ENCODE measurements at places on chromosomes 2 and 18.

- DNase-seq, result no peak
Measured at GRCh38 chr18:13266218-13267100, 47.9 kb downstream of the LDLRAD4 start.

DNA sequence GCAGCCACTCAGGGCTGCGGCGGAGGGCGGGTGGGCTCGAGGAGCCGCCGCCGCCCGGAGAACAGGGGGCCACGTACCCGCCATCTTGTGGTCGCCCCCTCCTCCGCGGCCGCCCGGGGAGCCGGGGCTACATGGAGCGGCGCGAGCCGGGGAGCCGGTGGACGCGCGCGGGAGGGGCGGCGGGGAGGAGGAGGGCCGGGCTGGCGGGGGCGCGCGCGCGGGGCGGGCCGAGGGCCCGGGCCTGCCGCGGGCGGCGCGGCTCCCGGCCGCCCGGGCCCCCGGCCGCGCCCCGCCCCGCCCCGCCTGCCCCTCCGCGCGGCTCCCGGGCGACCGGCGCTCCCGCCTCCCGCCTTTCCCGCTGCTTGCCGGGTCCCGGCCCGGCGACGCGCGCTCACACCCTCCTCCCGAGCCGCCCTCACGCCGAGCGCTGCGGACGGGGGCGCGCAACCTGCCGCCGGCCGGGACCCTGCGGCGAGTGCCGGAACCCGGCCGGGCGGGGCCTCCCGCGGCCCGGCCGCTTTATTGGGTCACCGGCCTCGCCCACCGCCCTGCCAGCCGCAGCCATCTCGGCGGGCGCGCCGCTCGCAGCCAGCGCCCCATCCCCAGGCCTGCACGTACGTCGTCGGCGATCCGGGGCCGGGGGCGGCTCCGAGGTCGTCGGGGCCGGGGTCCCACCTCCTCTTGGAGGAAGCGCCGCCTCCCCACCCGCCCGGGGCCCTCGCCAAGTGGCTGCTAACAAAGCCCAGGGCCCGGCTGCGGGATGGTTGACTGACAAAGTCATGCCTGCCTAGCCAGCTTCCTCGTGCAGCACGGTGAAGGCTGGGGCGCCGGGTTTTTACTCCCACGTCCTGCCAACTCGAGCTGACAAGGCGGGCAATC, at the start of gene PPP4R1:
TSS of gene PPP4R1 (minus strand) at position 159 of the 879 bp plus-strand sequence. CDS start at position 84, 75 bp downstream.
- DNase-seq, result peak; percentile 55

DNA sequence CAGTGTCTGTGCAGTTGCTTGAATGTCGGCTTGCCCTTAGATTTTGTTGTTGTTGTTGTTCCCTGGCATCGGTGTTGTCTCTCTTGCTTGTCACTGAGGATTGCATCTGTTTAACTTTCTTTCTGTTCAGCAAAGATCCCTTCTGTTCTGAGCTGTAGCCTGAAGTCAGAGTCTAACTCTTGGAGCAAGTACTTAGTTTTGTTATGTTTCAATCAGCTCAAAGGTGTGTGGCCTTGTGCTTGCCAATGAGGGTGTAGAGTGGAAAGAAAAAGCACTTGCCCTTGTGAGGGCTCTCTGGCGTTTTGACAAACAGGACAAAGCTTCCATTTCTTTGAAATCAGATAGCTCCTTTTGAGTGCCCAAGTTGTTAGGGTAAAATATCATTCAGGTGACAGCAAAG, 757.1 kb upstream of the CDH7 start:
- no peak for DNase-seq

GRCh38 chr2:152099367-152100050, 665 bp upstream of the CACNB4 start:
- no peak for DNase-seq

DNA sequence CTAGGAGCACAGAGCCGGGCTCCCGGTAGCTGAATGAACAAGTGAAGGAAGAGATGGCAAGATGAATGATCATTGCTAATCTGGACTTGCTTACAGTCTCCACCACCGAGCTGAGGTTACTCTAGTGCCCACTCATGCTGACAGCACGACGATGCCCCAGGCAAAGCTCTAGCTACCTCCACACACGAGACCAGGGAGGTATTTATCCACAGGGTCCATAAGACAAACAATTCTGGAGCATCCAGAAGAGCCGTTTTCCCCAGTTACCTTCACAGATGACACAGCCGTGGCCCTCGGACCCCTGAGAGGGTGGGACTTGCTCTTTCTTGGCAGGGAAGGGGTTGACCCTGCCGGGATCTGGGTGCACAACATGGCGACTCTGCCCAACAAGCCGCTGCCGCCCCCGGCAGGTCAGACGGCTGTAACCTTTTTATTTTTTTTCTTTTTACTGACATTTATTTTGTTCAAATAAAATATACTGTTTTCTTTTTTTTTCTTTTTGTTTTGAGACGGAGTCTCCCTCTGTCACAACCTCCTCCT, 120.3 kb downstream of the PXDN start:
- no peak for DNase-seq

GRCh38 chr18:61992923-61993322, 100.1 kb upstream of the RNF152 start:
- DNase-seq, result no peak

DNA sequence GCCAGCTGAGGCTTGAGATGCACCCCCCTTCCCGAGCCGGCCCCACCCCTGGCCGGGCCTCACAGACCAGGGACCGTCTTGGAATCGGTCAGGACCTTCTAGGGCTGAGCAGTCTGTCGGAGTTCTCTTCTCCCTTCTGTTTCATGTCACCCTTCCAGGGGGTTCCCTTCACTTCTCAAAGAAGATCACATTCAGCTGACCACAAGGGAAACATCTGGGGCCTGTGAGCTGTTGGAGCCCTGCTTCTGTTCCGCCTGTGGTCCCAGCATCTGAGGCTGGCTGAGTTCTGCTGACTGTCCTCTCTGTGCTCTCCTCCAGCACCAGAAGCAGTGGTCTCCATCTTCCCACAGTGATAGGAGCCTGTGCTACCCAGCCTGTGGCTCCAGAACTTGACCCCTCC, 106.5 kb downstream of the SEPTIN10 start:
- no peak for DNase-seq

- no peak for DNase-seq
Measured at GRCh38 chr2:48207201-48207641, 300.9 kb upstream of the FBXO11 start.

- DNase-seq, result no peak
Measured at GRCh38 chr2:12618576-12618975, 98.2 kb upstream of the TRIB2 start.

- no peak for DNase-seq
Measured at GRCh38 chr2:156191527-156191926, 141.0 kb downstream of the NR4A2 start.

GRCh38 chr2:143603035-143603655, 473.9 kb downstream of the ARHGAP15 start:
- DNase-seq, result no peak

DNA sequence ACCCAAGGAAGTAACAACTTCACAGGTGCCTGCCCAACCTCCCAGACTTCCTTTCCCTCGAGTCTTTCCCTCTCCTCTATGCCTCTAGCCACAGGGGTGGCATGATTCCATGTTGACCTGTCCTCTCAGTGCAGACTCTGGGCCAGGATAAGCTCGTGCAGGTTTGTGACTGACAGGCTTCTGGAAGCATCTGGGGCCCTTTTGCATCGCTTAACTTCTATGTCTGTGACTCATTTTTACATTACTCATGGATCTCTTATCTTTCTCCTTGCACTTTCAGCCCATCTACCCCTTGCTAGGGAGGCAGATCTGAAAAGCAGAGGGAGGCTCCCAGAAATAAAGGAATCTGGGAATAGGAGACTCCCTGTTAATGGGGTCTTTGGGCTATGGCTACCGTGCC, 98.5 kb upstream of the RIOK3 start:
- no peak for DNase-seq

- DNase-seq, result no peak
Measured at GRCh38 chr18:47250391-47251046, 941 bp downstream of the SKOR2 start.
